ENCODE measurements at places on chromosomes 6 and 20. TPM values are rescaled to one million over a fixed set of nuclear protein-coding genes. Genes with fewer than 3 reads are reported as not detected.

The SMLR1 gene
- not detected for total RNA-seq

The GPLD1 gene
- total RNA-seq = 0.51 TPM

- no peak for DNase-seq
Observed at GRCh38 chr6:114634016-114634415, 291.2 kb upstream of the HS3ST5 start.

- no peak for DNase-seq
Observed at GRCh38 chr20:58595167-58595566, 55.9 kb upstream of the STX16 start.

DNA sequence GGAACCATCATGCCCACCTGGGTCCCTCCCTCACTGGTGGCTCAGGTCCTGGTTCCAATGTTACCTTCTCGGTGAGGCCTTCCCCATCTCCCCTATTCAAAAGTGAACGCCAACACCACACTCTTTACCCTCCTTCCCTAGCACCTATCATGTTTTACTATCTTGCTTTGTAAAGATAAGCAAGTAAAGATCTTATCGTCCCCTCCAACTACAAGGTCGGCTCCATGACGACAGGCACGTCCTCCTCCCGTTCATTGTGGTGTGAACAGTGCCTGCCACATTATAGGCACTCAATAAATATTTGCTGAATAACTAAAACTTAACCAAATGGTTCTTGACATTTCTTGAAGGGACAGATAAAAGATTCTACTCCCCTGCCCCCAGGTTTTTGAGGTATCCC lies 147.1 kb downstream of the PREX1 start:
- DNase-seq = no peak

DNA sequence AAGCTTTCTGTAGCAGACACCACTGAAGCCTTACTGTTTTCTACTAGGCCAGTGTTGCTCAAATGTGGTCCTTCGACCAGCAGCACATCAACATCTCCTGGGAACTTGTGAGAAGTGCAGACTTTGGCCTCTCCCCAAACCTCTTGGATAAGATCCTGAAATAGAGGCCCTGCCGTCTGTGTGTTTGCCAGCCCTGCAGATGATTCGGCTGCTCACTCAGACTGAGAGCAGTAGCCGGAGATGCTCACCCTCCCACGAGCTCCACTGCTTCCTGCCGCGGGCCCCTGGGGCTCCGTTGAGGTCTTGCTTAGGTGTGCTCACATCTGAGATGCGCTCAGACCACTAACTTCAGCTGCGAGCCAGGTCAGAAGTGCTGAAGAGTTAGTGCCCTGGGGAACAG lies 129.5 kb upstream of the SSTR4 start:
- no peak for DNase-seq
